Kidney epithelial cell (primary cell): ENCODE measurements at places on chromosomes 7 and 10.

- no peak for DNase-seq
Observed at GRCh38 chr7:41416208-41416595, 286.7 kb downstream of the INHBA start.

DNA sequence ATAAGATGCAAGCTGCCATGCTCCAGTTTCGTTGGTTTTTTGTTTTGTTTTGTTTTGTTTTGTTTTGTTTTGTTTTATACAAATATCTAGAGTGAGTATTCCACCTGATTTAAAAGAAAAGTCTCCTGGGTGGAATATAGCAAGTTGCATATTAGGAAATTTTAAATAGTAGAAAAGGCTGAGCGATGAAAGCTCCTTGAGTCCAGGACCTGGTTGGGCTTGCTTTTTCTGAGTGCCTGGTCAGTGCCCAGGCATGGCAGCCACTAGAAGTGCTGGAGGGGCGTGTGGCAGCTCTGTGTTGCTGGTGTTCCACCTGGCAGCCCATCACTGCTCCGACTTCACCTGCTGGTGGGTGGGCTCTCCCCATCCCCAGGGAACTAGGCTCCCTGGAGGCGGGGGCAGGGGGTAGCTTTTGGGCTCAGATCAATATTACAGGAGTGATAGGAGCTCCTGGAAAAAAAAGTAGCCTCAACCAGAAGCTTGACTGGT, 8.0 kb downstream of the COL17A1 start:
- no peak for DNase-seq

DNA sequence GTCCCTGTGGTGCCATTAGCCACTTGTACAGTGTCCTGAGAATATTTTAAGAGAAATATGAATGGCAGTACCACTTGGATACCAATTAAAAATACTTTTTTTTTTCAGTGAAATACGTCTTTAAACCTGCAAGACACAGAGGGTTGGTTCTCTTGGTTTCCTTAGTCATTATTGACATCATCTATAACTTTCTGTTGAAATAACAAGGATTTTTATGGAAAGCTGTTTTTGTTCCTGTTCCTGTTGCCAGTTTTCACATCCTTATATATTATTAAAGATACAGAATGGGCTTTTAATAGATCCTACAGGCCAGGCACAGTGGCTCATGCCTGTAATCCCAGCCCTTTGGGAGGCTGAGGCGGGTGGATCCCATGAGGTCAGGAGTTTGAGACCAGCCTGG, 579.9 kb downstream of the AUTS2 start:
- no peak for DNase-seq

GRCh38 chr10:114754445-114755320, 66.9 kb upstream of the FHIP2A start:
- no peak for DNase-seq

- no peak for DNase-seq
Observed at GRCh38 chr7:83486536-83486935, 162.4 kb downstream of the SEMA3E start.

- no peak for DNase-seq
Observed at GRCh38 chr10:64091897-64092296, 570.7 kb downstream of the REEP3 start.
